ENCODE measurements at places on chromosomes 2 and 18.

DNA sequence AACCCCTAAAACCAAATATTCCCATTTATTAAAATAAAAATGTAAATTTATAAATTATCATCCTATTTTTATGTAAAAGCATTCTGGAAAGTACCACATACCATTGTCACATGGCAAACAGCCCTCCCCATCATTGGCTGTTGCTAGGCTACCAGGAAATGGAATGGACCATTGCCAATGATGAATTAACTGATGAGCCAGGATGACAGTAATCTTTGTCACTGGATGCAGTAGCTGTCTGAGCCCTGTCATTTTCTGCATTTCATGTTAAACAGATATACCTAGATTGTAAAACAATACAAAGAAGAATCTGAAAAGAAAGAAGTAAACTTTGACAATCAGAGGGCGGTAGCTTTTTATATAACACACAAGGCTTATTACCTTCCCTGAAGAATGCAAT lies 641.4 kb downstream of the BCL11A start:
- DNase-seq, result no peak

DNA sequence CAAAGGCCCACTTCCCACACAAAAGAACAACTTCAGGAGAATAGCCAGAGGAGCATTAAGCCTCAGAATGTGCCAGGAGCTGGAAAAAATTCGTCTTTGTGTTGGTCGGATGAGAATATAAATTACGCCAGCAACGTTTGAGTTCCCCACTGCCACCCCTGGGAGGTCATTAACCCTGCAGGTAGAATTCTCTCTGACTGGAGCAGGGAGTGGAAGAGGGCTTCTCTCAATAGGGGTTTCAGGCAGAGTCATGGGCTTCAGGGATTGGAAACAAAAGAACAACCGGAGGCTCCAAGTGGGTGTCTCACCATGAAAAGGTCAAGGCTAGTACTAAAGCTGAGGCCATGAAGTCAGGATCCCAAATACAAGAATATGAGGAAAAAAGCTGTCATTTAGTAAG lies 69.0 kb upstream of the DDX18 start:
- no peak for DNase-seq

DNA sequence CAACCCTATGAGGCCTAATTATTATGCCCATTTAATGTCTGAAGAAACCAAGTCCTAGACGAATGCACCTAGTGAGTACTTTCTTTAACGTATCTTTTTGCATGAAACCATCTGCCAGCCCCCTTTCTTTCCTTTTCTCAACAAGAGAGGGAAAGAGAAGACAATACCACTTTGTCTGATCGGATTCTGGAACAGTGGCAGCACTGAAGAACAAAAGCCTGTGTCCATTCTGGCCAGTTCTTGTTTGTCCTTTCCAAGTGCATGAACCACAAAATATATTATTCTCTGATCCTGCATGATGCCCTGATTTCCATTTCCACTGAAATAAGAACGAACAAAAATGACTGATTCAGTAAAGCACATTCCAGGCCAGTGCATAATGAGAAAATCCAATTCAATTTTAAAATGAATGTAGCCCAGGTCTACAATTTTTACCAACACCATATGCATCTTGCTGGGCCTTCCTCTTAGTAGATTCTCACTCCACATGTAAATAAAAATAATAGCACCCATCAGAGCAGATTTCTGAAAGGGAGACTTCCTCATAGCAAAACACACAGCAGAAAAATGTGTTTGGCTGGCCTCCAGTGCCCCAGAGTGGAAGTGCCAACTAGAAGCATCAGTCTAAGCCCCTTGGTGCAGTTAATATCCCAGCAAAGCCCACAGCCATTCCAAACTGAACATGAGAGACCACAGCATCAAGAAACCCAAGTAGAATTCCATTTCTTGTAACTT lies 422.6 kb upstream of the ID2 start:
- DNase-seq, result no peak

- DNase-seq, result no peak
These were observed 22.4 kb downstream of the TMEM177 start for GRCh38 chr2:119701352-119701751.

DNA sequence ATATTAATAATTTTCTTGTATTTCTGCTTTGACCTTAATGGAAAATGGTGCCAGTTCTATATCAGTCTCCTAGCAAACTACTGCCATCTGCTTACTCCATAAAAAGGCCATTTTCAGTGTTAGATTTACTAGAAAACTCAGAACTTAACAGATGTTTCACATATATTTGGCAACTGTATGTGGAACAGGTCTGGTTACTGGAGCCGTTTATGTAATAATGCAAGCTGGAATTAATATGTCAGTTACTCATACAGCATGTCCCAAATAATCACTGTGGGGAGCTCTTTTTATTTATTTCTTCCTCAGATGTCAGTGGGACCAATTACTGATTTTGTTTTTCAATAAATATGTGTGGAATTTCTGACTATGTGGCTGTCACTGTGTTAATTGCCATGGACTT lies 1247.6 kb downstream of the CNTNAP5 start:
- no peak for DNase-seq

- no peak for DNase-seq
These were observed 43.2 kb upstream of the SOS1 start for GRCh38 chr2:39164089-39164488.

GRCh38 chr2:149808556-149808955 lies 221.0 kb upstream of the MMADHC start:
- DNase-seq, result no peak

DNA sequence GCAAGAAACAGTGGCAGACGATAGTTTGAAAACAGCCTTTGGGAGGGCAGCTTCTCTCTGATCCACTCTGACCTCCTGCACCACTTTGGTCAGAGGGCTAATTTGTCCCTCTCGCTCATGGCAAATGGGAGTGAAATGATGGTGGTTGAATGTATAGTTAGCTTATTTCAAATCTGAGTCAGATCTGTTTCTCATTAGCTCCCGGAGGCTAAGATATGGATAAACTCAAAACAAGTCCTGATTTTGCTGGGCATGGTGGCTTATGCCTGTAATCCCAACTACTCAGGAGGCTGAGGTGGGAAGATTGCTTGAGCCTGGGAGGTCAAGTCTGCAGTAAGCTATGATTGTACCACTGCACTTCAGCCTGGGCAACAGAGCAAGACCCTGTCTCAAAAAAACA lies 145.0 kb downstream of the ALK start:
- no peak for DNase-seq

DNA sequence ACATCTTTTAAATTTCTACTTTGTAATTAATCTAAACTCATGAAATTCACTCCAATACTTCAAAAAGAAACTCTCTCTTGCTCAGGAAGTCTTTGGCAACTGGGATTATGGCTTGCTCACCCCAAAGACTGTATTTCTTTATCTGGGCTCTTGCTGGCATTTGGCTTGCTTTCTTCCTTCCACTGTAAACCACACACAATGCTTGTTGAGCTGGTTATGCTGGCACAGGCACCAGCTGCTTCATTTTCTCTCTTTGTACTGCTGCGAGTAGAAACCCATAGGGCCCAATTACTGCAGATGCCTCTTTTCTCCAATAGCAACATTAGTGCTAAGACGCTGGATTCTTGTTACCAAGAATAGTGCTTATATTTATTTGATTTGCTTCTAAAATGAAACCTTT lies 51.4 kb downstream of the SLC38A11 start:
- DNase-seq, result no peak

DNA sequence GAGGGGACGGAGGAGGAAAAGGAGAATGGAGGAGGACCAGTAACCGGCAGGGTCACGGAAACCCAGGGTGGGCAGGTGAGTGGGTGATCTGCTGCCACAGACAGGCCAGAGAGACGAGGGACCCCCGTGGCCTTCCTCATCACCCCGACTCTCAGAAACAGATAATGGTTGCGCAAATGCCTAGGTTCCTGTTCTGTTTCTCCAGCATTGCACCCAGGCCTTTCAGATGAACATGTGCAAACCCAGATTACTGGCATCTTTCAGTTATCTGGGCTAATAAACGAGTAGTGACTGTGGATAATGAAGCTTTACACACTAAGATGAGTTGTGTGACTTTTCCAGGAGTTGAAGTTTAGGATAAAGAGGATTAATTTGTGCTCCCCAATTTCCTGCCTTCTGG lies 46.5 kb downstream of the TET3 start:
- no peak for DNase-seq

GRCh38 chr2:1892529-1893250 lies 148.4 kb upstream of the PXDN start:
- DNase-seq, result no peak

DNA sequence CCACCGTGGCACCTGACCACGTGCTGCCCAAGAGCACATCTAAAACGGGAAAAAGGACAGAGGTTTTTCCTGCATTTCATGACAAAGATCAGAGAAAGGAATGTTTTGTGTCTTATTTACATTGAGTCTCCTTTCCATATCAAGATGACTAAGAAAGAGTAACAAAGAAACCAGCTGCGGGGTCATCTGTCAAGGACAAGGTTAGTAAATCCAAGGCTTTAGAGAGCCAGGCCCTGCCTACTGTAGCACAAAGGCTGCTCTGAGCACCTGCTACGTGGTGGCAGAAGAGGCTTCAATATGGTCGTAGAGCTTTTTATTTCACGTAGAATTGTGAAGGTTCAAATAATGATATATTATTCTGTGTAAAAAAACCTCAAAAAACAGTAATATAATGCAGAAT lies 51.0 kb downstream of the PRELID3A start:
- DNase-seq, result no peak

GRCh38 chr18:23495723-23496440 lies 7.4 kb upstream of the RMC1 start:
- DNase-seq, result no peak

DNA sequence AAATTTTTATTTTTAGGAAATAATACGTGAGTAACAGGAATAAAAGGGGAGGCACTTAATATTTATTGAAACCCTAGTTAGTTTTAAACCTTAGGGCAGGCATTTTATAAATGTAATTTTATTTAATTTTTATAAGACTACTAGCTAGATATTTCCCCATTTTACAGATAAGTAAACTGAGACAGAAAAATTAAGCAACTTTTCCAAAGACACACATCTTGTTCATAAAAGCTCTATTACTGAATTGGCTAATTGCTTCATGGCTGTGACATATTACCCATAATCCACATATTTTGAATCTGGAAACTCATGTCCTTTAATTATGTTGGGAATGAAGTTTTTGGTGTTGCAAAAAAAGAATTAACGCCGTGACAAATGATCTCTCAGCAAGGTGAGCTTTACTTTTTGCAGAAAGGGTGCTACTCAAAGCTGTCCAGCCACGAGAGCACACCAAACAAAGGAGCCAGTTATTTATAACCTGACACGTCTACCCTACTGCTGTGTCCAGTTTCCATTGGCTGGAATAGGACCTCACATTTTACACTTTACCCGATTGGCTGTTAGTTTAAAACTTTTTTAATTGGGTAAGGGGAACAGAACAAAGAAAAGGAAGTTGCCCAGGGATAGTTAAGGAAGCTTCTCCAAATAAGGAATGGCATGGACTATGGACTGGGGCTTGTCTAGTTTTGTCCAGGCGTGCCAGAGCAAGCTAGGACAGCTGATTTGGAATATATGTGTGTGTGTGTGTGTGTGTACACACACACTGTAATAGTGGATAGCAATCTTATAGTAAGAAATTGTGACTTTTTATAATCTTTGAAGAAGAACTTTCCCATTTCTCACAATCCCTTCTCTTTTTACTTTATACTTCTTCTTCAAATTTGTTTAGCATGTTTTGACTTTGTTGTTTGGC lies 54.2 kb downstream of the COMMD1 start:
- no peak for DNase-seq

DNA sequence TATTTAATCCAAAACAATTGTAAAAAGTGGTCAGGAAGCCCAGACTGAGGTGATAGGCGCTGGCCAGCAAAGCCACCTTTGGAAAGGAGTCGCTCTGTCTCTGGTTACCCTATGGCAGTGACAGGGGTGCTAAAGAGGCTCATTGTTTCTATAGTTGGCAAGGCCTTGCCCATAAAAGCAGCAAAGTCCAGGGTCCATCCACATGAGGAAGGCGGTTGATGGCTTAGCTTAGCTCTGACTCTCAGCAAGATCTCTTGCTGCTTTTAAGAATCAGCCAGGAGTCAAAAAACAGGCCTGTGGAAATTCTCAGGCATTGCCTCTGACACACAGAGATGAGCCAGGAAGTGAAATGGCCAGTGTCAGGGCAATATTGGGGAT lies 57.8 kb upstream of the CYP26B1 start:
- DNase-seq, result no peak

DNA sequence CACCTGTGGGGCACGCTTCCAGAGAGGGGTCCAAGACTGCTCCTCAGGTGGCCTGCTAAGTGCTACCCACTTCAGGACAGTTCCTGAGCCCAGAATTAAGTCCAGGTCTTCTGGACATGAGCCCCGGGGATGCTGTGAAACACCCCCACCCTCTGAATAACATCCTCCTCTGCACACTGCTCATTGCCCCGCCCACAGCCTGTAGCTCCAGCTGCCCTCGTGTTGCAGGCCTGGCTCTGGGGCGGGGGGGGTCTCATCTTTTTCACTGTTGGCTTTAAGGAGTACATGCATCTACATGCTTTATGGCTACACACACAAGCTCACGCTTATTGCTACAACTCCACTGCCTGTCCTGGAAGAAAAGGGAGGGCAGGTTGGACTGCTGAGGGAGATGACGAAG lies 92.8 kb downstream of the PTGR3 start:
- no peak for DNase-seq

DNA sequence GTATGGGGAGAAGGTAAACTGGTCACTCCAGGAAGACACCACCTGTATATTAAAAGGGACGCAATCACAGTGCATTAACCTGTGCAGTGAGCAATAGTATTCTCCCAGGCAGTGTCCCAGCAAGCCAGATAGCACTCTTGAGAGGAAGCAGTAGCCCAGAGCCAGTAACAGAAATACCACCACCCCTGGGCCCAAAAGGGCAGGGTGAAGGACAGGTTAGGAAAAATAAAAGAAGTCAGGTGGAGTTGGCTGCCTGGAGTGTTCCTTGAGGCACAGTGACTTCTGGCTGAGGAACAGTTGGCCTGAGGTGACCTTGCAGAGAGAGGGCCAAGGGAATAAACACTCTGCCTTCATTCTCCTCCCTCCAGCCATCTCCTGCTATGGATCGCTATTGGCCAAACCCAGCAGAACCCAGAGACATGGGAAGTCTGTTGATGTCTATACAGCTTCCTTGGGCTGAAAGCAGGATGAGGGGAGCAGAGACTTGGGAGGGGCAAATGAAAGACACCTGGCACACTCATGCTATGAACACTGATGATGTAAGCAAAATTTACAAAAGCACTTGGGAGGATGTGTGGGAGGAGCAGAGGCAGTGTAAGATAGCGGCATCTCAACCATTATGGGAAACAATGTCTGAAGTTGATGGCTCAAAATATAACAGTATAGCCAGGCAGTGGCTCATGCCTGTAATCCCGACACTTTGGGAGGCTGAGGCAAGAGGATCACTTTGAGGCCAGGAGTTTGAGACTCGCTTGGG lies 7.5 kb downstream of the C18orf32 start:
- DNase-seq, result no peak

Measured in central memory CD4-positive, alpha-beta T cell (primary cell).